Activated CD4-positive, alpha-beta T cell treated with anti-CD3 and anti-CD28 coated beads for 36 hours (primary cell): ENCODE measurements at places on chromosomes 16 and 17. TPM values are rescaled to one million over a fixed set of nuclear protein-coding genes. Genes with fewer than 3 reads are reported as not detected.

HCRT gene
- total RNA-seq: not detected

GPRC5B gene
- 0.30 TPM for total RNA-seq

CCDC57 gene
- 43.8 TPM for total RNA-seq

SLC16A5 gene
- 6.0 TPM for total RNA-seq

CD79B gene
- total RNA-seq: 28.0 TPM

OTOP3 gene
- not detected for total RNA-seq

CMTM1 gene
- total RNA-seq: 11.8 TPM

DNA sequence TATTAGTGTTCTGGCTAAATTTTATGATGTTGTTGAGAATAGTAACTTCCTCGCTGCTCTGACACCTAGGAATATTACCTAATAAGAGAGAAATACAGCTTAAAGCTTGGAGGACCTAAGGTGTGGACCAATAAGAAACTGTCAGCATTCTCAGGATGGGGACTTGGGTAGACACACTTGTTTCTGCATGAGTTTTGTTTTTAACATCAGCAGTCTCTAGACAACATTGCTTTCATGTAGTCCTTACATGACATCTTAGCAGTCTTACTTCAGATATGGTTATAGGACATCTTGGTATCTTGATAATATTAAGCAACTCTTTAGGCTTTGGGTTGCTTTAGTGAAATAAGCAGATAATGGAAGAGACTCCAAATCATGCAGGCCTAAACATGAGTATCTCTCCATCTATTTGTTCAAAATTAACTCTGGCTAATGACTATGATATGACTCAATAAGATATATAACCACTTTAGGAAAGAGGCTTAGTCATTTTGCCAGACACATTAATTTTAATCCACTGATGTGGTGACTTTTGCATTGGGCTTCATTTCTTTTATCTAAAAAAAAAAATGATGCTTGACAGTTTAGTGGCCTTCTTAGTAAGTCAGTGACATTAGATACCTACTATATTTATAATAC, 84.5 kb downstream of the WNT3 start:
- no peak for DNase-seq

GRCh38 chr17:12765548-12765947, 23.8 kb upstream of the ARHGAP44 start:
- no peak for DNase-seq

GRCh38 chr16:69381231-69381630, 4.6 kb downstream of the TERF2 start:
- DNase-seq: no peak

DNA sequence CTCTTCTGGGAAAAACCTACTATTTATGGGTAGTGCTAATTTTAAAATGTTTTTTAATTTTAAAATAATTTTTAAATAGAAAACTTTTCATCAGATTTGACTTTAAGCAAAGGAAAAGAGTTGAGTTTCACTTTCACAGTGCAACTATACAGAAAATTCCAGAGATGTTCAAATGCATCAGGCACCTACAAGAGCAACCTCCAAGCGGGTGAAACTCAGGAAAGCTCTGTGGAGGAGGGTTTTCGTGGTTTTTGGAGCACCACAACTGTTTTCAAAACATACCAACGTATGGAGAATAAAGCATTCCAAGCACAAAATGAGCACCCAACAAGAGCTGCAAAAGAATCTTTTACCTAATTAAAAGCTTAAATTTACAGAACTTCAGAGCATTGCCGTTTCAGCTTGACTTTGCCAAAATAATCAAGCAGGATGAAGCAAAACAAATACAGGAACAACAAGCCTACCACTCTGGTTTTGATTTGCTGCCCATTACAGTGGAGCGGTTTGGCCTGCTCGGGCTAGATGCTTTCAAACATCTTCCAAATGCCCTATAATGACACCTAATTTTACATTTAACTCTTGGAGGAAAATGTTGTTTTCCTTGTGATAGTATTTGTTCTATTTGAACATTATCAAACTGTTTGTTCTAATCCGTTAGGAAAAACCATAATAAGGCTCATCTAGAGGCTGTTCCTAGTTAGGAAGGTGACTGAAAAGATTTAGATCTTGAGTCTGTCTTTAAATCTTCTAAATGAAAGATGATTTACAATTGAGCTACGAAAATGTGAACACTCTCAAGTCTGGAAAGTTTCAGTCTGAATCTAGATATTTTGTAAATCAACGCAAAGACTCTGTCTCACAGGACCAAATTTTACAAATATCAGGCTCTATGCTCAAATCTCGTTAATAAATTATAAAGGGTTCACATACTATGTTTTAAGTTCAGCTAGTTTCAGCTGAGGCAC, 34.5 kb downstream of the NACA2 start:
- DNase-seq: no peak

DNA sequence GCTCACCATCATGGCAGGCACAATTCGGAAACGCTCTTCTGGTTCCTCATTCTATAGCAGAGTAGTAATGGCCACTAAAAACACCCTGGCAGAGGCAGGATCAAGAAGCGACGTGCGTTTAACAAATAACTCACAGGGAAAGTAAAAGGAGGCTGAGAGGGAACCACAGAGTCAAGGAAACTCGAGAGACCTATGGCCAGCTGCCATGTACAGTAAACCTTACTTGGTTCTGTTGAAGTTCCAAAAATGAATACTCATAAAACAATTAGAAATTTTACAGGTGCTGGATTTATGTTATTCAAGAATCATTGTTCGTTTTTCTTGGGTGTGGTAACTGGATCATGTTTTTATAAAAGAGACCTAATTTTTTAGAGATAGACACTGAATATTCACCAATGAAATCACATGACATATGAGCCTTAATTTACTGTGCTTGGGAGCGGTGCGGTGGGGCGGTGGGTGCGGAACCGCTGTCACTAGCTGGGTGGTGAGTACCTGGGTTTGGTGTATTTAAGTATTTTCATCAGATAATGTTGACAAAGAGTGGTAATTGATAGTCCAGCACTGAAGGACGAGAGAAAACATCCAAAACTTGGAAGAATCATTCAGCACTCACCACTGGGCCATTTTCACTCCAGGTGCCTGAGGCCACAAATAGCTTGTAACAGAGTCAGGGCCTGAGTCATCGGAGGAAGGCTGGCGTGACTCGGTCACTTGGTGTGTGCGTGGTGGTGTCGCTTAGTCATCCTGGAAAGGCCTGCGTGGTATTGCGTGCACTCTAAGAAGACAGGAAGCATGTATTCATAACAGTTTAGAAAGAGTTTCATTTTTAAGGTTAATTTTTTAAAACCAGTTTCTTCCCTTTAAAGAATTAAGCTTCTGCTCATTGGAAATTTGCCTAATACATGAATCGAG, 135.4 kb upstream of the CHMP6 start:
- peak; percentile 95 for DNase-seq

- no peak for DNase-seq
Observed at GRCh38 chr17:78300962-78301820, 58.7 kb downstream of the SOCS3 start.

DNA sequence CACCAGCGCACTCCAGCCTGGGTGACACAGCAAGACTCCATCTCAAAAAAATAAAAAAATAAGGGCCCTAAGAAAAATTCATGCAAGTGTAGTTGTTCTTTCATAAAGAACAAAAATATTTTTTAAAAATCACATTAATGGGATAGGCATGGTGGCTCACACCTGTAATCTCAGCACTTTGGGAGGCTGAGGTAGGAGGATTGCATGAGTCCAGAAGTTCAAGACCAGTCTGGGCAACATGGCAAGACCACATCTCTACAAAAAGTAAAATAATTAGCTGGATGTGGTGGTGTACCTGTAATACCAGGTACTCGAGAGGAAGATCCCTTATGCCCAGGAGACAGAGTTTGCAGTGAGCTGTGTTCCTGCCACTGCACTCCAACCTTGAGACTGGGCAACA, 15.2 kb upstream of the BRIP1 start:
- DNase-seq: no peak

DNA sequence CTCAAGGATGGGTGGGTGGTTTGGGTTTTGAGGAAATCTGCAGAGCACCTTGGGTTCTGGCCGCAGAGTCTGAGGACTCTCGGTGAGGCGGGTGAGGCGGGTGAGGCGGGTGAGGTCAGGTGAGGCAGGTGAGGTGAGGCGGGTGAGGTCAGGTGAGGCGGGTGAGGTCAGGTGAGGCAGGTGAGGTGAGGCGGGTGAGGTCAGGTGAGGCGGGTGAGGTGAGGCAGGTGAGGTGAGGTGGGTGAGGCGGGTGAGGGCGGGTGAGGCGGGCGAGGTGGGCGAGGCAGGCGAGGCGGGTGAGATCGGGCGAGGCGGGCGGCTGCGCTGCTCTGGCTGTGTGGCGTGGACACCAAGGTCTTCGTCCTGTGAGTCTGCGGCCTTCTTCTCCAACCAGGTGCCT, 24.1 kb upstream of the RPL13 start:
- DNase-seq: no peak

DNA sequence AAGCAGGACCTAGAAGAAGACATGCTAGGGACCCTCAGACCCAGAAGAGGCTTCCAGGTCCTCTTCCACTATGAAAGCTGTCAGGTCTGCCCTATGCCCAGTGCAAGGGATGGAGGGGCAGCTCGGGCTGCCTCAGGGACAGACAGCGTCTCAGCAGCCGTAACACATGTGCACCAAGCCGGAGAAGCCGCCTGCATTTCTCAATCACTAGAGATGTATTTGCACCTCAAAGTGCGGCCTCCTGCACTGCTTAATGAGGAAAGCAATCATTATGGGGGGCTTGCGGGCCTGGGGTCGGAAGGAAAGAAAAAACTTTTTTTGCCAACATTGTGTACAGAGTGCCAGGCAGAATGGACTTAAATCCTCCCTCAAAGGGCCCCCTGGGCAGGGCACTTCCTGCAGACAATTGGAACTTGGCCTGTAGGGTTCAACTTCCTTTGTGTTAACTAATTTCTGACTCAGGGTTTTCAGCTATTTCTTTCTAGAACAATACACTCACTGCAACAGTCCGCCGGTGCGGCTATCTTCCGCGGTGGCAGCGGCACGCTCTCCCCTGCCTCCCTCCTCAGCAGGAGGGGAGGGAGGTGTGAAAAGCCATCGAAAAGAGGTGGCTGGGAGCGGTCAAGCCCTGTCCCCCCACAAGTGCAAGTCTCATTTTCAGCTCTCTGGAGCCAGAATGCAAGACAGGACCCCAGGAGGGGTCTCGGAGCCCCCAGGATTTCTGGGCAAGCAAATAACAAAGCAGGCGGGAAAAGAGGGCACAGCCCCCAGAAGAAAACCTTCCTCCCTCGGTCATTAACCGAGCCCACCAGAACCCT, 101.2 kb downstream of the ZNF423 start:
- DNase-seq: peak; percentile 10

DNA sequence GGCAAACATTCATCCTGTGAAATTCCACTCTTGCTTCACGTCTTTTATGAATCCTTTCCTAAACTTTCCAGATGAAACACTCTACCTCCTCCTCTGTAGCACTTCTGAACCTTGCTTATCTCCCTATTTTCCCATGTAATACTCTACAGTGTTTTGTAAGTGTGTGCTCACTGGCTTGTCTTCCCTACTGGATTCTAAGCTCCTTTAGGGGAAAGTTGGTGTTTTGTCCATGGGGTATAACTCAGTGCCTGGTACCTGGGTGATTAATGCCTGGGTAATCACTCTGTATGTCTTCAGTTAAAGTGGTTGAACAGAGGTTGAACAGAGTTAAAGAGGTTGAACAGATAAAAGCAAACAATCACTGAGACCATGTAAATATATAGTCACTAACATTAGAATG, 3.8 kb upstream of the KAT7 start:
- DNase-seq: no peak

DNA sequence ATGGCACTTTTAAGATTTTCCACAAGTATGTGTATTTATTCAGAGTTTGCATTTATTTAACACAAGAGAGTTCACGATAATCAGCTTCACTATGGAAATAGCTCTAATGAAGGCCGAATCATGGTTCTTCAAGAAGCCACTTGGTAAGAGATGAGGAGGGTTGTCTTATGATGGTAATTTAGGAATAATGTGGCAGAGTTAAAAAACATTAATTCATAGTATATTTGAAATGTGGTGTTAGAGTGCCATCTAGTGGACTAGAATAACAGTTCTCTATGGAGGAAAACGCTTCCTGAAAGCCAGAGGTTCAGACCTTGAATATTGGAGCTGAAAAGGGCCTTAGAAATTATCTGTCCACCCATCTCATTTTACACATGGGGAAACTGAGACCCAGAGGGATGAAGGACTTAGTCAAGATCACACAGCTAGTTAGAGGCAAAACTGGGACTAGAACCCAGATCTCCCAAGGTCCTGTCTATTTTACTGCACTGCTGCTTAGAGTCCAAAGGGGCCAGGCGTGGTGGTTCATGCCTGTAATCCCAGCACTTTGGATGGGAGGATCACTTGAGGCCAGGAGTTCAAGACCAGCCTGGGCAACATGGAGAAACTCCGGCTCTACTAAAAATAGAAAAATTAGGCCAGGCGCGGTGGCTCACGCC, 33.8 kb upstream of the KPNB1 start:
- DNase-seq: no peak

DNA sequence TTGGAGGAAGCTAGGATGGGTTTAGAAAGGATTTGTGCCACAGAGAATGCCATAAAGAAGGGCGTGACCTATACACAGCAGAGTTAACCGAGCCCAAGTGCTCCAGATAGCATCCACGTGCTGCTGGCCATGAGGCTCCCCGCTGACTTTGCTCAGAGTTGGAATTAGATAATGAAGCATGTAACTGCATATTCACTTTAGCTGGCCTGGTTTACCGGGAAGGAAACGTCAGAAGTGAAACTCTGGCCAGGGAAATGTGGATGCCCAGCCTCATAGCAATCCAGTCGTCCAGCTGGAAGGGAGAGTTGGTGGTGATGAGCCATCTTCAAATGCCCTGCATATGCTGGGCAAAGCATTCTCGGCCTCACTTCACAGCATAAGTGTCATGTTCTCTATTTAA, 6.1 kb downstream of the KRT35 start:
- no peak for DNase-seq

GRCh38 chr17:50976951-50977472, 110.9 kb upstream of the TOB1 start:
- DNase-seq: no peak

DNA sequence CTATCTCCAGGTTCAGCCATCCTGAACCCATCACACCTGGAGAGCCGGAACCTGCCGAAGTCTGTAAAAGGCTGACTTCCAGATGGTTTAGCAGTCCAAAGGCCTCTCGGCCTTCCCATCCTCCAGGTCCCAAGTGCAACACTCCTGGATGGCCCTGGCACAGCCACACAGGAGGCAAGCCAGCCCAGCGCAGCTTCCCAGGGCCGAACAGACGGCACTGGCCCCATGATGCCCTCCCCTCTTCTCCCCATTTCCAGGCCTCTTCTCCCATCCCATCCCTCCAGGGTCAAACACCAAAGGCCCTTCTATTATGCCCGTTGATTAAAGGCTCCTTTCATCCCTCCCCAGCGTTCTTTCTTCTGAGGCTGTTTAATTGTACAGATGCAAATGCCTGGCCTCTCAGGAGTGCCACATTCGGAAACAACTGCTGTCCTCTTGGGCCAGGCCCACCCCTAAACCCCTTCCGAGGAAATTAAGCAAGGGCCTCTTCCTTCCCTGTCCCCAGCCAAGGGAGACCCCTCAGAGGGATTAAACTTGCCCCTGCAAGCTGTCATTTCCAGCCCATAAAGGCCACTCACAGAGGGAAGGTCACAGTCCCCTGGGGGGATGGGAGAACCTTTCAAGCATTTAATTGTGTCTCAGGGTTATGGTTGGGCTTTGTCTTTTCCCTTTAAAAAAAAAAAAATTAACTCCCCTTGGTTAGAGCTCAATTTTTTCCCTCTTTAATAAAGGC, 30.8 kb downstream of the AXIN2 start:
- DNase-seq: no peak
